Astrocyte of the hippocampus (primary cell): ENCODE measurements at places on chromosomes 1 and 21.
A peak's percentile ranks its signal among the peaks of the same experiment; 100 is the strongest.

GRCh38 chr21:15301014-15301413 lies 236.2 kb upstream of the NRIP1 start:
- peak; percentile 31 for DNase-seq

- no peak for DNase-seq
Measured at GRCh38 chr21:18764720-18765119, 361.1 kb upstream of the TMPRSS15 start.

DNA sequence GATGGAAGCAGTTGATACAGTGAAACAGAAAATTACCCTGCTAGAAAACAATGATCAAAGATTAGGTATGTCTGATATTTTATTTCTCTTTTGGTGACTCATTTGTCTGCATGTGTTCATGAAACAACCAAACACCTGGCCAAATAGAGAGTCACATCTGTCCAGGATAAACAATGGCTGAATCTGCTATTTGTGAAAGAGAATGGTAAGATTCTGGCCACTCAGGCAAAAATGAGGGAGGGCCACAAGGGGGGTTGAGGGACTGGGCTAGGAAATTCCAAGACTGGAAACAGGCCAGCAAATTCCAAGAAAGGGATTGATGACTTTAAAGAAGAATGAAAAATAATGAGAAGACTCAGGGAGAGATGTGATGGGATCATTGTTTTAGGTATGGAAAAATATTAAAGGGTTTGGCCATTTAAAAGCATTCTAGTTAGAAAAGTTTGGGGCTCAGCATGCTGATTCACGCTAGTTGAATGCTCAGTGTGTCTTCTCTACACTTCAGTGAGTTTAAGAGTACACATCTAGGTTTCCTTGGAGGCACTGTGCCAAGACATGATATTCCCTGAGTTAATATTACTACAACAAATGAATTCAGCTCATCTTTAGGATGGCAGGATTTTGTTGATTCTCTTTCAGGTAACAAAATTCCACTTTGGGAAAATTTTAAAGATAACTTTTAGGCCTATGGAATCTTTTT lies 44.9 kb downstream of the TRAF5 start:
- DNase-seq = peak; percentile 70

- peak; percentile 68 for DNase-seq
Measured at GRCh38 chr1:19452221-19452663, 33.1 kb downstream of the CAPZB start.

DNA sequence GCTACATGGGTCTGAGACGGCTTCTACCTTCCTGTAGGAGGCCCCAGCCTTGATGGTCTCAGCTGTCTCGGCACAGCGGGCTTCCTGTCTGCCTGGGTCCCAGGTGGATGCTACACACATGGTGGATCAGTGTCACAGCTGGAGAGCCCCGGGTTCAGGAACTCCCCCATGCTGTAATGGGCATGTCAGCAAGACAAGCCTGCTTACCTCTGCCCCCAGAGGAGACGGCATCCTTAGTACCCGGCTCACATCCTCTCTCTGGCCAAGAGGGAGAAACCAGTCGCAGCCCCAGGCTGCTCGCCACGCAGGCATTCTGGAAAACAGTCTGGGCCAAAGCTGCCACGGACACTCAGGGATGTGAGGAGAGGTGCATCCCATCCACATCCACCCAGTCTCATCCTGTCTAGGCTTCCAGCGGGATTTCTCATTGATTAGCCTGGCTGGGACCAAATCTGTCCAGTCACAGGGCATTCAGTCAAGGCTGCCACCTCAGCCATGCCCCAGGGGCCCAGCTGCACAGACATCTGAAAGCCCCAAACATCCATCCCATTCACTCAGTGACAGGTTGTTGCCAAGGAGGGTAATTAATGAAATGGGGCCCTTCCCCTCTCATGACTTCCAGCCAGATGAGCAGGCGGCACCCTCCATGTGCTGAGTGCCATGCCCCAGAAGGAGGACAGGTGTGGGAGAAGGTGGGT lies 10.5 kb downstream of the SNAP47 start:
- DNase-seq = no peak

DNA sequence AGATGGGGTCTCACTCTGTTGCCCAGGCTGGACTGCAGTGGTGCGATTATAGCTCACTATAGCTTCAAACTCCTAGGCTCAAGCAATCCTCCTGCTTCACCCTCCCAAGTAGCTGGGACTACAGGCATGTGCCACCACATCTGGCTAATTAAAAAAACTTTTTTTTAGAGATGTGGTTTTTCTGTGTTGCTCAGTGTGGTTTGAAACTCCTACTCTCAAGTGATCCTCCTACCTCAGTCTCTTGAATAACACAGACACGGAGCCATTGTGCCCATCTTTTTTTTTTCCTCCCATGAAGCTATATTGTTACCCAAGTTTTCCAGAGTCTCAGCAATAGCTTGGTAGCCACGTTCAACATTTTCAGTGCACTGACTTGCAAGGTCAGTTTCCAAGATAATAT lies 2.7 kb downstream of the GIPC2 start:
- no peak for DNase-seq

DNA sequence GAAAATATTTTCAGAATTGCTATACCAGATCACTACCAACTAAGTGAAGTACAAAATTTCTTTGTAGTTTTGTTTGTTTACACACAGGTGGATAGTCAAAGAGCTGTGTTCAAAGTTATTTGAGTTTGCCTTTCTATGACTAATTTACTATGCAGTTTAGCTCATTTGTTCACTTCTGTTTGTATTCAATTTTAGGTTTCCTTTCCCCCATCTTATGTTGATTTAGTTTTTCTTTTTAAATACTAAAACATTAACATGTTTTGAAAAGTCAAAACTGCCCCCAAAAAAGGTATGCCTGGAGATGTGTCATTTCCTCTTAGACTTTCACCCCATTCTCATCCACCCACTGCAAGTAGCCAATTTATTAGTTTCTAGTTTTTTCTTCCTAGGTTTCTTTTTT lies 18.7 kb upstream of the RIPPLY3 start:
- DNase-seq = no peak

- no peak for DNase-seq
Measured at GRCh38 chr1:111924786-111925185, 64.7 kb downstream of the KCND3 start.

DNA sequence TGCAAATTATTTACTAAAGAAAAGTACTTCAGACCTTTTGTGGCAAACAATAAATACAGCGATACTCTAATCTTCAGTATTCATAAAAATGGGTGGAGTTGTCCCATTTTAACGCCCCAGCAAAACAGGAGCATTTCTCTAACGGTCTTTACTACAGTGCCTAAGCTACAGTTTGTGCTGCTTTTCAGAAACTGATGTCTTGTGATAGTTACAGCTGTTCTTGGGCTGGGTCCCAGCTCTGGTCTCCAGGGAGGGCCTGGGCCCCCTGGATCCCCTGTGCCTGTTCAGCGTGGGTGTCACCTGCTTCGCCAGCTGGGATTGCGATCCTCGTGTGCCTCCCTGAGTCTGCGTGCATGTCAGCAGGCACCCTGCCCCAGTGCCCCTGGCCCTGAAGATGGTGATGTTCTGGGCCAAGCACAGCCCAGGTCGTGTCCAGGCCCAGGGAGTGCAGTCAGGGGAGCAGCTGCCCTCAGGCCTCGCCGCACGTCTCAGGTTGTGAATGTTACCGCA lies 64.0 kb upstream of the DIP2A start:
- DNase-seq = no peak

DNA sequence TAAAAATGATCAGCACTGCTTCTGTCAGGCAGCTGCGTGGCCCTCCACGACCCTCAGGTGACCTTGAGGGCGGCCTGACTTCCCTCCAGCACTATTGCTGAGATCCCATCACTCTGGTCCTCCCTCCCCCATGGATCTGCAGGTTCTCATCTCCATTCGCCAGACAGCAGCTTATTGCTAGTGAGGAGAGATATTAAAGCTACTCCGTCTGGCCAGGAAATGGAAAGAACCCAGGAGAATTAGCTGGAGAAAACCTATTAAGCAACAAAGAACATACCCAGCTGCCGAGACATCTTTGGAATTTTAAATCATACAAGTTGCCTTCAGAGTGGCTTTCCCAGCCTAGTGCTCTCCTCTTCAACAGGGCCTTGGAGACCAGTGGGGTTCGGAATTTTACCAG lies 25.7 kb upstream of the KCNN3 start:
- no peak for DNase-seq

DNA sequence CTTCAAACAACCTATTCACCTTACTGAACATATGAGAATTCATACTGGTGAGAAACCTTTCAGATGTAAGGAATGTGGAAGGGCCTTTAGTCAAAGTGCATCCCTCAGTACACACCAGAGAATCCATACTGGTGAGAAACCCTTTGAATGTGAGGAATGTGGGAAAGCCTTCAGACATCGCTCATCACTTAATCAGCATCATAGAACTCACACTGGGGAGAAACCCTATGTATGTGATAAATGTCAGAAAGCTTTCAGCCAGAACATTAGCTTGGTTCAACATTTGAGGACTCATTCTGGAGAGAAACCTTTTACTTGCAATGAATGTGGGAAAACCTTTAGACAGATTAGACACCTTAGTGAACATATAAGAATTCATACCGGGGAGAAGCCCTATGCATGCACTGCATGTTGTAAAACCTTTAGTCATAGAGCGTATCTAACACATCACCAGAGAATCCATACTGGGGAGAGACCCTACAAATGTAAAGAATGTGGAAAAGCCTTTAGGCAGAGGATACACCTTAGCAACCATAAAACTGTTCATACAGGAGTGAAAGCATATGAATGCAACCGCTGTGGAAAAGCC lies 13.2 kb upstream of the EXO5 start:
- DNase-seq = no peak

- DNase-seq = no peak
Measured at GRCh38 chr1:221869779-221870178, 127.9 kb upstream of the DUSP10 start.

DNA sequence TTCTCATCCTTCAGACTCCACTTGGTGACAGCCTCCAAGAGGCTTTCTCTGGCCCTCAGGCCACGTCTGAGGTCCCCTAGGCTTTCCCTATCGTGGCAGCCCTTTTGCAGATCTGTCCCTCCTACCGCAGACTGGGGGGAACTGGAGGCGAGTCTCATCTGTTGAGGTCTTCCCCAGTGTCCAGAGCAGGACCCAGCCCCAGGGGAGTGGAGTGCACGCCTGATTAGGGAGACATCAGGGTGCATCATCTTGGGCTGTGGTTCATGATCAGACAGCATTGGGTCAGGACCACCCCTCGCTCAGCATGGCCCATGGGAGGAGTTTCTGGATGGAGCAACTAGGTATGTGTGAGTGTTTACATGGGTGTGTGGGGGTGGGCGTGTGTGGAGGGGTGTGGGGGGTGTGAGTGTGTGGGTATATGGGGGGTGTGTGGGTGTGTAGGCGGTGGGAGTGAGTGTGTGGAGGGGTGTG lies 8.5 kb upstream of the MATN1 start:
- no peak for DNase-seq

DNA sequence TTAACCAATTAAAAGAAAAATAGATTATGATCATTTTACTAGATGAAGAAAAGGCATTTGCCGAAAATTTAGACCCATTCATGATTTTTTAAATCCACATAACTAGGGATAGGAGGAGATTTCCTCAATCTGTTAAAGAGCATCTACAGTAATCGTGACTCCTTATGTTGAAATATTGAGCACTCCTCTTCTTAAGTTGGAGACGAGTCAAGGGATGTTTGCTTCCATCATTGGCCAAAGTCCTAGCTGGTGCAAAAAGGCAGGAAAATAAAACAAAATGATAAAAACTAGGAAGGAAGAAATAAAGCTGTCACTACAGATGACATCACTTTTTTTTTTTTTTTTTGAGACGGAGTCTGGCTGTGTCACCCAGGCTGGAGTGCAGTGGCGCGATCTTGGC lies 245.6 kb upstream of the KAZN start:
- DNase-seq = no peak

DNA sequence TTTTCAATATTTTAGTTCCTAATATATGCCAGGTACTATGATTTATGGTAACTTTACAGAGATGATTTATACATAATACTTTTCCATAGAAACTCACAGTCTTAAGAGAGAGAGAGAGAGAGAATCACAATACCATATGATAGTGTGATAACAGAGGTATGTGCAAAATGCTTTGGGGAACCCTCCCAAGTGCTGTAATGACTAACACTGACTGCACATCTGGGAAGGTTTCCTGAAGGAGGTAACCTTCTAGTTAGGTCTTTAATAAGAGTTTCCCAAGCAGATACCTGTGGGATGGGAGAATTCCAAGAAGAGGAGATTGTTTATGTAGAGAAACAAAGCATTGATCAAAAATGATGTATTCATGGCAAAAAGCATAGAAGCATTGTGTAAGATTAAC lies 34.6 kb upstream of the PIGC start:
- no peak for DNase-seq

- DNase-seq = peak; percentile 44
Measured at GRCh38 chr1:92484472-92485380, 2.0 kb downstream of the GFI1 start.

- DNase-seq = no peak
Measured at GRCh38 chr1:7962014-7962335, 464 bp downstream of the PARK7 start.

- no peak for DNase-seq
Measured at GRCh38 chr1:27604579-27605299, 795 bp upstream of the AHDC1 start.

DNA sequence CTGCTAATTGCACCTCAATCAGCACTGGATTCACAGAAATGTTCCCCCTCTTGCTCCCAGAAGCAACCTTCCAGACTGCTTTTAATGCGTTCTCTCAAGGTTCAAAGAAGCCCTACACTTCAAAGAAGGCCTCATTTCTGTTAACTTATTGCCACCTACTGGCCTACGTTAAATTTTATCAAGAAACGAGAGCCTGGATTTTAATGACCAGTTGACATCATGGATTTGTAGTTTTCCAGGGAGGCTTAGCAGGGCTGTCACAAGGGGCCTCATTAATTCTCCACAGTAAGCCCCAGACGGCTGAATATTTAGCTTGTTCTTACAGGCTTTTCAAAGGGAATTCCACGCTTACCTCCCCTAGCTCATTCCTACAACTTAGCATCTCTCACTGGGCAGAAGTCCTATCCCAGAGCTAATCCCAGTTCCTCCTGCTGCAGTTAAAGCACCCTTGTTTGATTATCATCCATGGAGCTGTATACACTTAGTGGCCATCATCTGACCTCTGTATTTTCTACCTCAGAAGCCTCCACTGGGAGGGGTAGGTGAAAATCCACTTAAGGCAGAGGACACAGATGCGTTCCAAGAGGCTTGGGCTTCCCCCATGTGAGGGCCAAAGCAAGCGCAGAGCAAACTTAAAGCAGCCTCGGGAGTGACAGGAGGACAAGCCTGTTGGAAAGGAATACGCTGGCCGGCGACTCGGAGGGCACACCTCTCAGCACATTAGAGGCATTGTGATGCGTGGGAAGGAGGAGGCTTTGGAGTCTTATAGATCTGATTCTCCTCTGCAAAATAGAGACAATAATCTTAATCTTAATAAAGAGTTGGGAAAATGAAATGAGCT lies 32.2 kb upstream of the CYP4X1 start:
- DNase-seq = peak; percentile 11
